Activated T-helper 1 cell treated with anti-CD3 and anti-CD28 coated beads, Interleukin-12 subunit alpha, Interleukin-12 subunit beta, Interleukin-2, Interleukin-4 antibody, amounts not matched to agents 30 ng/mL and 10 ng/mL and 1 ng/mL, durations not matched to agents 14 hours and 24 hours and 36 hours (primary cell): ENCODE measurements at places on chromosomes 4 and X. TPM values are rescaled to one million over a fixed set of nuclear protein-coding genes. Genes with fewer than 3 reads are reported as not detected.

FAM53A gene
- 2.5 and 5.5 TPM in 2 replicates for total RNA-seq

H2BW2 gene
- total RNA-seq = not detected in 2 replicates

SMR3B gene
- not detected in 2 replicates for total RNA-seq

PABPC5 gene
- not detected in 2 replicates for total RNA-seq

ACE2 gene
- total RNA-seq = 0.10 TPM in 1 of 2 replicates, not detected in the other

CDKL2 gene
- 0.16 and 0.22 TPM in 2 replicates for total RNA-seq

PNMA6A gene
- total RNA-seq = 0.56 and 0.73 TPM in 2 replicates

IL2 gene
- total RNA-seq = 595 and 611 TPM in 2 replicates

POU3F4 gene
- not detected in 2 replicates for total RNA-seq

MAGEC2 gene
- total RNA-seq = not detected in 2 replicates

CMC4 gene
- total RNA-seq = 1.3 and 3.0 TPM in 2 replicates

GAGE12E gene
- total RNA-seq = not detected in 2 replicates

C4orf46 gene
- total RNA-seq = 15.4 and 16.2 TPM in 2 replicates

ZXDA gene
- total RNA-seq = 3.6 and 3.7 TPM in 2 replicates

PAPSS1 gene
- 35.0 and 36.0 TPM in 2 replicates for total RNA-seq

CT55 gene
- not detected in 2 replicates for total RNA-seq

GRCh38 chrX:110317061-110317819, 645 bp downstream of the AMMECR1 start:
- DNase-seq = peak; percentile 13

DNA sequence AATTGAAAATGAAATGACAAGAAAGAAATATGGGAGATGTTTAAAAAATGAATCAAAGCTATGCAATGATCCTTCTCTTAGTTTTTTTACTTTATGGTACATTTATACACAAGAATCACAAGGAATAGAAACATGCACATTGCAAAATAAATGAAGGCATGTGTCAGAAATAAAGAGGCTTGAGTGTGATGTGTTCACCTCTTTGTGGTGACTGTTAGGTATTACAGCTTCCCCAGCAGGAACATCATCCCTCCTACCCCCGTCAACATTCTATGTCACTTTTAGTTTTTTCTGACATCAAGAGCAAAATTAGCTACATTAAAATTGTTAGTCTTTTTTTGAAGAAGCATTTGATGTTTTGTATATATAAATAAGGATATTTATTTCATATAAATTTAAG, 214.8 kb downstream of the SLC4A4 start:
- no peak for DNase-seq

- no peak for DNase-seq
Observed at GRCh38 chr4:180832073-180832472, 1411.1 kb upstream of the TENM3 start.

DNA sequence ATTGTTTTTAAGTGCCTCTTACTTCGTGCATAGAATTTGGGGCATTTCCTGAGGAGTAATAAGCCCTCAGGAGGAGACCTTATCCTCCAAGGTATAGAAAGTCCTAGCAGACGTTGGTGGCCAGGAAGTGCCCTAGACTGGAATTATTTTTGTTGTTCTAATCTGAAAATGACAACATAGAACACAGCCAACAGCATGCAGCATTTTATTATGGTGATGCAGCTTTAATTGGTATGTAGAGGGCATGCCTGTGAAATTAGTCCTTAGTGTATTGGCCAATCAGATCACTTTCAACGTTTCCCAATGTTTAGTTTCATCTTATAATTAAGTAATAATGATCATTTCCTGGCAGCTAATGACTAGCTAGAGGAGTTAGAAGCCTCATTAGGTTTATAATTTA, 199.2 kb downstream of the SHROOM3 start:
- DNase-seq = no peak

GRCh38 chr4:72340803-72341431, 228.1 kb downstream of the ADAMTS3 start:
- DNase-seq = no peak

- no peak for DNase-seq
Observed at GRCh38 chrX:27998666-27999065, 17.4 kb upstream of the DCAF8L1 start.

GRCh38 chrX:22445880-22446279, 173.2 kb downstream of the CBLL2 start:
- no peak for DNase-seq

DNA sequence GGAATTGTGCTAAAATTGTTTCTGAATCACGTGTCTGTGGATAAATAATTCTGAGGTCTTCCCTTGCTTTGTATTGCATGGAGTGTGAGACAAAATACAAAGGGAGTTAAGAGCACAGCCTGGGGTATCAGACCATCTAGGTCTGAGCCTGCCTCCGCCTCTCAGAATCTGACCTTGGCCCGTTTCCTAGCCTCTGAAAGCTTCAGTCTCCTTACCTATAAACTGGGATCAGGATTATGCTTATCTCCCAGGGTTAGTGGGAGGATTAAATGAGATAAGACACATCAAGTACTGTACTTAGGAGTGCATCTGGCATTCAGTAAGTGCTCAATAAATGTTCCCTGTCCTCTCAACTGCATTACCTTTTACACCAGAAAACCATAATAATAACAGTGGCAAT, 140.6 kb upstream of the TENM3 start:
- no peak for DNase-seq

- DNase-seq = no peak
Observed at GRCh38 chr4:140944572-140944971, 188.4 kb upstream of the TBC1D9 start.

- no peak for DNase-seq
Observed at GRCh38 chrX:39227371-39227770, 426.1 kb downstream of the MID1IP1 start.

GRCh38 chrX:46912098-46912602, at the start of gene JADE3:
Gene JADE3, plus strand, starts transcription at chrX:46912421. Its CDS starts 72,474 bp downstream, at chrX:46984895.
- peak; percentile 3 for DNase-seq

GRCh38 chr4:993111-994029, at the start of gene SLC26A1:
Gene SLC26A1, minus strand, starts transcription at chr4:993404. Its CDS starts 1,701 bp downstream, at chr4:991703.
- DNase-seq = no peak

DNA sequence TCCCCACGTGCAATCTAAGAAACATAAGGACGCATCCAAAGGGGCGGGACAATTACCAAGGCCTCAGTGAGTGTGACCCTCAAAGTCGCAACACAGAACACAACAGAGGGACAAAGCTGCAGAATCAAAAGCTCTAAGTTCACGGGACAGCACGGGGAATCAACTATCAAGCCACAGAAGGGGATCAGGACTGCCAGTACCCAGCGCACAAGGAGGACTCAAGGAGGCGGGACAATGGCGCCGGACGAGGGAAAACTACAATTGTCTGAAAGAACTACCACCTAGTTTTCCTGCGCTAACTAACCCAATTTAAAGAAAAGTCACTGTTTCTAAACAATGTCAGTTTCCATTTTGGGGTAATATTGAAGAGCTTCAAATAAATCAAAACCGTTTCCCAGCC, 1.3 kb downstream of the FAM53A start:
- DNase-seq = no peak

GRCh38 chr4:72994670-72995069, 74.8 kb downstream of the COX18 start:
- DNase-seq = no peak

GRCh38 chrX:21734175-21734574, 23.7 kb downstream of the SMPX start:
- DNase-seq = no peak

DNA sequence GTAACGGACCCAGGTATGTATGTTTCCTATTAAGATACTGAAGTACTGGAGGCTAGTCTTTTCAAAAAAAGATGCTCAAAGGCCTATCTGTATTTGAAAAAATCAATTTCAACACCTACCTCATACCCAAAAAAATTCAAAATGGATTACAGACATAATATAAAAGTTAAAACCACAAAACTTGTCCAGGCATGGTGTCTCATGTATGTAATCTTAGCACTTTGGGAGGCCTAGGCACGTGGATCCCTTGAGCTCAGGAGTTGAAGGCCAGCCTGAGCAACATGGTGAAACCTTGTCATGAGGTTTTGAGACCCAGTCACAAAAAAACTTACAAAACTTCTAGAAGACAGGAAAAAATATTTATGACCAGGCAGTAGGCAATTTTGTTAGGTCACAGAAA, 16.7 kb downstream of the RBMX start:
- DNase-seq = no peak

GRCh38 chrX:48910926-48911411, 477 bp downstream of the SLC35A2 start:
- DNase-seq = no peak

DNA sequence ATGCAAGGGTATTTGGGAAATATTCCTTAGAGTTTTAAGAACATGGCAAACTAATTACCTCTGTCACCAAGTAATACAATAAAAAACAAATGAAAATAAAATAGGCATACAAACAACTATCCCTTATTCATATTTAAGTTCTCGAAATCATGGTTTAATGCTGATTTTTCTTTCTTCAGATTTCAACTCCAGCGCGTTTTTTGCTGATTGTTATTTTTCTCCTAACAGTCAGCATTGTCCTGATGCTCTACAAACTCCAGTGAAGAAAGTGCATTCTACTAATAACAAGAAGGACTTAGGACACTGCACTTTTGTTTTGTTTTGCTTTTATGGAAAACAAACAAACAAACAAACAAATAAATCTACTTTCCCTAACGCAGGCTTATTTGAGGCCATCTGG, 282.4 kb downstream of the FSTL5 start:
- DNase-seq = no peak

GRCh38 chrX:40267334-40268187, 169.8 kb upstream of the BCOR start:
- DNase-seq = no peak

DNA sequence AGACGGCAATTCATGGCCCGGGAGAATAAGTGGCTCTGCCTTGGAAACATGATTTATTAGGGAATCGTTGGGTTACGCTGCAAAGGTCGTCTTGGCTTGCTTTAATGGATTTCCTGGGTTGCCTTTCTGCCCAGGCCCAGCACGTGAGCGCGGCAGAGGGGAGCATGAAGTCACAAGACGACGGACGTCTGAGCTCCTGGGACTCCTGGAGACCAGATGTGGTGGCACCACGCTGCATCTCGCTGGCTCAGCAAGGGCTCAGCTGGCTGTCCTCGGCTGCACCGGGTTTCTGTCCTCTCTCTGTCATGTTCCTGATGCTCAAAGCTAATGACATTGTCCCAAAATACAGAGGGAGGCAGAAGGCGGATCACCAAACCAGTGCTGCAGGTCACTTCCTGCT, 61.2 kb downstream of the C4orf50 start:
- no peak for DNase-seq

DNA sequence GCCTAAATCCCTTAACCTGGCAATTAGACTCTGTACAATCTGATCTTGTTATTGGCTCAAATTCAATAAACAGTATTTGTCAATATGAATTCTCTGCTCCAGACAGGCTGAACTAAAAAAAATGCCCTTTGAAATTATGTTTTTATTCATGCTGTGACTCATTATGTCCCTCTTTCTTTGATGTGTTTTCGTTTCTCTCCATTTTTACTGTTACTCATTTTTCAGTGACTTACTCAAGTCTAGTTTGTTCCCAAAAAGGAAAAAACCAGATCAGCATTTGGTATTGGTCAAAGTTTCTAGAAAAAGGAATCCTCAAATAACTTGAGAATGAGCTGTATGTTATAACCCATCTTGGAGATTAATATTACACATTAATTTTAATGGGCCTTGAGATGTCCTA, 40.4 kb downstream of the UNC5C start:
- DNase-seq = no peak

GRCh38 chrX:153153516-153153915, 25.6 kb upstream of the MAGEA1 start:
- no peak for DNase-seq

DNA sequence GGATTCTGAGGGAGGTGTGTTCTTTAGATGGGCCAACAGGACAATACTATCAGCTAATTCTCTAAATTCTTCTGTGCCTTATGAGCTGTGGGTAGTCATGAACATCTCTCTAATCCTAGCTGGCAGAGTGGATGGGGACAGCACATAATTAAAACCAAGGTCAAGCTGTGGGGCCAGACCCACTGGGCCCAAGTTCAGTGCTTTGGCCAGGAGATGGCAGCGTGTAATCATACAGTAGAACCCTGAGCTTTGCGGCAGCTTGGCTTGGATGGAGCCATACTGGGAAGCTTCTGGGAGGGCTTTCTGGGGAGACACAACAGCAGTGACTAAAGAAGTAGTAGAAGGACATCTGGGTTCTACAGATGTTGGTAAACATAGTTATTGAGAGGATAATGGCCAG, 140.3 kb upstream of the CXCL13 start:
- DNase-seq = no peak

GRCh38 chr4:165152527-165152926, 39.9 kb upstream of the TMEM192 start:
- DNase-seq = no peak

GRCh38 chrX:16528620-16529019, 121.3 kb upstream of the S100G start:
- DNase-seq = peak; percentile 2

DNA sequence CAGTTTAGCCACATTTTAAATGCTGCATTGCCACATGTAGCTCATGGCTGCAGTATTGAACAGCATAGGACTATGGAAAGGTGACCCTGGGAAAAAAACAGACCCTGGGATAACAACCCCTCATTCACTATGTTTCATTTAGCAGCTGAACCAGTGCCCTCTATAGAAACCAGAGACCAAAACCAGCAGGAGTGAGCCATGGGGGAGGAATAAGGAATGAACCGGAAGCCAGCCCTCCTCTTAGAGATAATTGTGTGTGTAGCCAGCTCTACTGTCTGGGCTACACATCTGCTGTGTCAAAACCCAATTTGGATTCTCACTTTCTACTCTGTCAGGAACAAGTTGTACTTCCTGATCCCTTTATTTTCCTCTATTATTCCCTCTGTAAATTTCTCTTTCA, 158.5 kb upstream of the S100G start:
- DNase-seq = no peak

- DNase-seq = no peak
Observed at GRCh38 chr4:98179951-98180350, 36.7 kb upstream of the STPG2 start.

- no peak for DNase-seq
Observed at GRCh38 chrX:38513112-38513742, 48.1 kb upstream of the TSPAN7 start.

- DNase-seq = no peak
Observed at GRCh38 chrX:568311-568710, 62.3 kb upstream of the SHOX start.

GRCh38 chr4:84814094-84814750, 152.3 kb downstream of the WDFY3 start:
- DNase-seq = no peak

DNA sequence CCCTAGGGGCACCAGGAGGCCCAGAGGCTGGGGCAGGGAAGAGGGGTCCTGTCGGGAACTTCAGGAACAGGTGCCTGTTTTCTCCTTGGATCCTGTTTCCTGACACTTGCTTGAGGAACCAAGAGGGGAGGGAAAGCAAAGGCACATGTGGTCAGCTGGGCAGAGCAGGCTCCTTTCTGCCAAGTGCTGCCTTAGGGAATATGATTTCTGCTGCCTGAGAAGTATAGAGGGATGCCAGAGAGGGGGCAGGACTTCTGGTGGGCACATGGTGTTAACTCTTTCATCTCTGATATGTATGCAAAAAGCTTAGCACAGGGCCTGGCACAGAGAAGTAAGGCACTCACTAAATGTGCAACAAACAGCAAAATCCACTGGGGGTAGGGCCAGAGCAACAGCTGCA, 51.2 kb upstream of the PJA1 start:
- DNase-seq = no peak

- no peak for DNase-seq
Observed at GRCh38 chr4:128517739-128518510, 230.3 kb upstream of the PGRMC2 start.

- no peak for DNase-seq
Observed at GRCh38 chr4:20618731-20619130, 81.5 kb upstream of the PACRGL start.
